ENCODE measurements at places on chromosomes 11 and 22.

DNA sequence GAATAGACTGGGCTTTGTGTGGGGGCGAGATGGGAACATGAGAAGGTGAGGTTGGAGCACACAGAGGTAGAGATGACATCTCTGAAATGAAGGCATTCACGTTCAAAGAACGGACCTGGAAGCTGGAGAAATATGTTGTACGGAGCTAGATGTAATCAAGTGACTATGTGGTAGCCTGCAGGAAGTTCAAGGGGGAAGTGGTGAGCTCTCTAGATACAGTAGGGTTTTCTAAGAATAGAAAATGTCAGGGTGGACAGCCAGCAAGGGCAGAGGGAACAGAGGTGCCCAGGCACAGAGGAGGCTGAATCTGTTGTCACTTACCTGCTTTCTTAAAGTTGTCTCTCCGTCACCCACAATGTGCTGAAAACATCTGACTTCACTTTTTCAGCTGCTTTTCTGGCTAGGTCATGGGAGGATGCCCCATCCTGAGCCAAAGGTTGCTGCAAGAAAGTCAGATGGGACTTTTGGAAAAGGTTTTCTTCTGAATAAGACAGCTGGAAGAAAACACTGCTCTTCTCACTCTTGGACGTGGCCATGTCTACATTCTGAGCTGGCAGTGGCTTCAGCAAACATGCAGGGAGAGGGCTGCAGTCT is 171.5 kb upstream of the B3GAT1 start:
- DNase-seq = no peak

DNA sequence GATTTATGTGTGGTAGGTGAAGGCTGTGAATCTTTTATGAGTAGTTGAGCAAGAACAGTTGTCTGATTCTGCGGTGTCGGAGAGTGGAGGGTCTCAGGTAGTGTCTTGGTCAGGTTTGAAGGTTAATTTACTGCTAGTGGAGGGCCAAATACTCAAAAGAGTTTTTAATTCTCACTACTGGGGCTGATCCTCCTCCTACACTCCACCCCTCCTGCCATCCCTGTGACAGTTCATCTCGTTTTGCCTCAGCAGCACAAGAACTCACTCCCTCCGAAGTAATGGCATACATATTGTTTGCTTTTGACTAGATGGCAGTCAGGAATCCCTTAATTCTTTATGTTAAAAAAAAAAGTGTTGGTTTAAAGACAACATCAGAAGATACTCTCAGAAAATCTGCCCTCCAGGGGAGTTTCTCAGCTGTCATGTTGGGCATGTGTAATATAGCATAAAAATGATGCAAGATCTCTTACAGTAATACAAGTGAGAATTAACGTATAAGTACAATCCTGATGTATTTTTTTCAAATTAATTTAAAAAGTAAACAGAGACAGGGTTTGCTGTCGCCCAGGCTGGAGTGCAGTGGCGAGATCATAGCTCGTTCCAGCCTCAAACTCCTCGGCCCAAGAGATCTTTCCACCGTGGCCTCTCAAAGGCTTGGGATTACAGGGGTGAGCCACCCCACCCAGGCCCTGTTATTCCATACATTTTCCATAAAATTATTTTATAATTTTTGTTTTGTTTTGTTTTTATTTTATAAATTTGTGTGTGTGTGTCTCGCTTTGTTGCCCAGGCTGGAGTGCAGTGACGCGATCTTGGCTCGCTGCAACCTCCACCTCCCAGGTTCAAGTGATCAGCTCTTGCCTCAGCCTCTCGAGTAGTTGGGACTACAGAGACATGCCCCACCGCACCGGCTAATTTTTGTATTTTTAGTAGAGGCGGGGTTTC is 1.3 kb downstream of the FAR1 start:
- no peak for DNase-seq

GRCh38 chr11:44445500-44446365 is 119.7 kb upstream of the CD82 start:
- no peak for DNase-seq

- no peak for DNase-seq
Observed at GRCh38 chr11:134733646-134734045, 321.6 kb upstream of the B3GAT1 start.

DNA sequence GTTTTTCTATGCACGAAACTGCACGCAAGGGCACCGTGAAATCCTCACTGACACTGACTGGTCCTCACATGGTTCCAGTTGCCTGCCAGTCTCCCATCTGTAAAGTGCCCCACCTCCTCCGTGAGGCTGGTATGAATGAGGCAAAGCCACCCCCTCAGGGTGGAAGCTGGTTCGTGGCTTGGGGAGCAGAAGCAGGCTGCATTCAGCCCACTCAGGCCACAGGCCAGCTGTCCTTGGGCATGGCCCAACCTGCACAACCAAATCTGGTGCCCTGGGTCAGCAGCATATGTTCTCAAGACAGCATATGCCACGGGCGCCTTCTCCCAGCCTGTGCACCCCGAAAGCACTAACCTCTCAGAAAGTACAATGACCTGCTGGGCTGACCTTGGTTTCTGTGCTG is 29.3 kb downstream of the SERPINH1 start:
- no peak for DNase-seq

DNA sequence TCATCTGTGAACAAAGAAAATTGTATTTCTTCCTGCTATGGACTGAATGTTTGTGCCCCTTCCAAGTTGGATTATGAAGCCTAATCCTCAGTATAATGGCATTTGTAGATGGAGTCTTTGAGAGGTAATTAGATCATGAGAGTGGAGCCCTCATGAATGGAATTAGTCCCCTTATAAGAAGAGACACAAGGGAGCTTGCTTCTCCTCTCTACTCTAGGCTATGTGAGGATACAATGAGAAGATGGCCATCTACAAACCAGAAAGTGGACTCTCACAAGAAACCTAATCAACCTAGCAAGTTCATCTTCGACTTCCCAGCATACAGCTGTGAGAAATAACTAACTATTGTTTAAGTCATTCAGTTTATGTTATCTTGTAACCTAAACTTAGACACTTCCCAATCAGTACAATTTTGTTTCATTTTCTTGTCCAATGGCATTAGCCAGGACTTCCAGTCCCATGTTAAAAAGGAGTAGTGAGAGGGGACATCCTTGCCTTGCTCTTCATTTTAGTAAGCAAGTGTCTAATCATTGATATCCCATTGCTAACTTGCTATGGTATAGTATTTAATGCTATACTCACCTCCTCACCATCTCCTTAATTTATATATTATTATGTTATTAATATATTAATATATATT is 45.7 kb downstream of the PDGFD start:
- no peak for DNase-seq

DNA sequence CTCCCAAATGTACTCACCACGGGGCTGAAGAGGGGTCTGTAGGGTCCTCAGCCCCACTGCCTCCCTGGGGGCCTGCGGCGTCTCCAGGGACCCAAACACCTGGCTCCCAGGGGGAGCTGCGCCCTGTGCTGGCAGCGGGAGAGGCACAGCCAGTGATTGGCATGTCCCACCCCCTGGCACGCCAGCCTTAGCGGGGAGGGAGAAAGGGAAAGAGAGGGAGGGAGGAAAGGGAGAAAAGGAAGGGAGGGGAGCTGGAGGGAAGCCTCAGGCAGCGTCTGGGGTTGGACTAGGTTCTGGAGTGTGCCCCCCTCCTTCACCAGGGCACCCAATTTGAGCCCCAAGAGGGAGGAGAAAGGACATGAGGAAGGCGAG is at the start of gene CHRM1:
TSS of gene CHRM1 (minus strand) at position 163 of the 372 bp plus-strand sequence. CDS start 10,263 bp downstream, outside the sequence.
- no peak for DNase-seq

DNA sequence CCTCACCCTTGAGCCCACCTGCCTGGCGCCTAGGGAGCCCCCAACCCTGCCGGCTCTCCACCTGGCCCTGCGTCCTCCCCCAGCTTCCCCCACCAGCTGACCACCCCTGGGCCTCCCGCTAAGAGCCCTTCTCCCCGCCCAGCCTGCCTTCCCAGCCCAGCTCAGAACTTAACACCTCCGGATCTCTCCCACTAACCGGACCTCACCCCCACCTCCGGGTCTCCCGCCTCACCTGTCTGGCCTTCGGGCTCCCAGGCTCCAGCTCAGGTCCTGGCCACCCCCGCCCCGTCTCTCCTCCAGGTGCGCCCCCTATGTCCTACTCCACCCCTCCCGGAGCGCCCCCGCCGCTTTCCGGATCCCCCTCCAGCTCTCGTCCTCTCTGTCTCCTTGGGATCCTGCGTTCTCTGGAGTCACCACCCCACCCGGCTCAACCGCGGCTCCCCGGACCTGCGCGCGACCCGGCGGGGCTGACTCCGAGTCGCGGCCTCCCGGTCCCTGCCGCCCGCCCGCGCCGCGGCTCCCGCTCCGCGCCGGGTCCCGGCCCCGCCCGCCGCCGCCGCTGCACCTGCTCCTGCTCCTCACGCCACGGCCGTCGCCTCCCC is at the start of gene KCNJ11:
TSS of gene KCNJ11 (minus strand) at position 51 of the 602 bp plus-strand sequence. CDS start 568 bp downstream, outside the sequence.
- DNase-seq = no peak

DNA sequence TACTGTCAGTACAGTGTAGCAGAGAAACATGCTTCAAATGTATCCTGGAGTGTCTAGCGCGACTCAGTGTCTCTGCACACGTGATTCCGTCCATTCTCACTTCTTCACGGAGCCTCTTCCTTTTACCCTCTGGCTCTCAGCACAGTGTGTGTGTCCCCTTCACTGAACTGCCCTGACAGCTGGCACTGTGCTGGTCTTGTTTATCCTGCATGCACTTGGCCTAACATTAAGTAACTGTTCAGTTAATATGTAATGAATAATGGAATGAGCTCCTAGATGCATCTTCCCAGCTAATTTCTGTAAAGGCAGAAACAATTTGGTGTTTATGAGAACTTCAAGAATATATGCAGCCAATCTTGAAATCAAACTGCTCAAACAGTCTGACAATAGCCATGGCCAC is 44.4 kb downstream of the KMT5B start:
- DNase-seq = no peak

DNA sequence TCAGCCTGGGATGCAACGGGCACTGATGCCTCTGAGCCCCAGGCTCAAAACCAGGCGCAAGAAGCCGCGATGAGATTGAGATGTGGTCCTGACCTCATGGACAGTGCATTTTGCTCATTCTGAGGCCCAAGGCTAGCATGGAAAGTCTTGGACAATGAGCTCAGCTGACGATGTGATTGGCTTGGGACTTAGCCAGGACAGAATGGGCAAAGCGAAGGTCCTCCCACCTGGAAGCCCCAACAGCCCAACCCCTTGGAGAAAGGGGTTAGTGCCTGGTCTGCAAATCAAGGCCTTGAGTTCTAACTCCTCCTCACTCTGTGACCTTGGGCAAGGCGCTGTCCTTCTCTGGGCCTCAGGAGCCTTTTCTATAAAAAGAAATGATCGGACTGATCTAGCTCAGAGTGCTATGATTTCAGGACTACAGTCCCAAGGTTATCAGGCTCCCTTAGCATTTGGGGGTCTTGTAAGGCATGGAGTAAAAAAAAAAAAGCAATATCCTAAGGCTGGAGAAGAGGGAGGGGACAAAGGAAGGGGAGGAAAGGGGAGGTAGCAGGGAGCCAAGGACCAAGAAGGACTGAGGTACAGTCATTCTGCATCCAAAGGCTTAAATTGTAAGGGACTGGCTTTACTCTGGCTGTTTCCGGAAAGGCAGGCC is 2.7 kb downstream of the SLC43A3 start:
- no peak for DNase-seq

DNA sequence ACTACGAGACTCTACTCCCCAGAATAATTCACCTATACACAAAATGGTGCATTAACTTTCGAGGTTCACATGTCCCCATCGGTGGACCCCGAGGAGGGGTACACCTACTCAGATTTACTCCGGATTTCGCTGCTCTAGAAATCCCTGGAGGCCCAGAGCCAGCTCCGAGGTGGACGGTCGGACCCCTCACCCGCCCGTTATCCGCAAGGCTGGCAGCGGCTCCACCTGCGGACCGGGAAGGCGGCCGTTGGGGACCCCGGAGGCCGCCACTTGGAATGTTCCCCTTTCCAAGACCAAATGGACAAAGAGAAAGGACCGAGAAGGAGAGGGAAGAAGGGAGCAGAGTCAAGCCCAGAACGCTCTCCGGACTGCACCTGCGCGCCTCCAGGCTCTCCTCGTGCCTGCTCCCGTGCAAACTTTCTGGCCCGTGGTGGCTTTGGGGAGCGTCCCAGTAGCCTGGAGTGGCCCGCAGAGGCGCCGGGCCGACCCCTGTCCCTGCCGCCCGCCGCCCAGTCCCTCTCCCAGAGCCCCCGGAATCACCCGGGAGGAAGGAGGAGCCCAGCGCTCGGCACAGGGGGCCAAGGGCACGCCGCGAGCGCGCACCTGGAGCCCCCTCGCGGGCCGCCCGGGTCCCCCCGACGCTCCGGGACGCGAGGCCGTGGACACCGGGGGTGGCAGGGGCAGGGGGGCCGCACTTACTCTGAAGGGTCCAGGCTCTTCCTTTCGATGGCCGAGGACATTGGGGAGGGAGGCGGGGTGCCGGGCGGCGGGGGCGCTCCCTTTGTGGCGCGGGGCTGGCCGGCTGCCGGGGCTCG is 23.0 kb downstream of the LMO2 start:
- no peak for DNase-seq

DNA sequence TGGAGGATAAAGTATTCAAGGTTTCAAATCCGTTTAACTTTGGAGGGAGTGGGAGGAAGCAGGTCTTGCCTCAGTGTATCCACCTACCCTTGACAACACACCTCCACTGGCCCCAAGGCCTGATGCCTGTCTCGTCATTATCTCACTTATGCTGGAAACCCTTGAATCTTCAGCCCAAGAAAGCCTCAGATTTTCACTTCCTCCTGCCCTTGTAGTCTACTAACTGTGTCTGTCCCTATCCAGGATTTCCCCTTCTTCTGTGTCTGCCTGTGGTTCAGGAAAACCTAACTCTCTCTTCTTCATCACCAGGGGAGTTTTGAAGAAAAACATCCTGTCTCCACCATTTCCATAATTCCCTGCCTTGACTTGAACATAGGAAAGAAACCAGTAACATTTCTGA is 56.1 kb downstream of the SYT9 start:
- peak; percentile 21 for DNase-seq

GRCh38 chr22:40022536-40023240 is 27.9 kb downstream of the FAM83F start:
- DNase-seq = no peak

- DNase-seq = no peak
Observed at GRCh38 chr11:73359930-73360742, 16.1 kb upstream of the RELT start.

- DNase-seq = no peak
Observed at GRCh38 chr11:83571302-83571701, 285.1 kb upstream of the CCDC90B start.

DNA sequence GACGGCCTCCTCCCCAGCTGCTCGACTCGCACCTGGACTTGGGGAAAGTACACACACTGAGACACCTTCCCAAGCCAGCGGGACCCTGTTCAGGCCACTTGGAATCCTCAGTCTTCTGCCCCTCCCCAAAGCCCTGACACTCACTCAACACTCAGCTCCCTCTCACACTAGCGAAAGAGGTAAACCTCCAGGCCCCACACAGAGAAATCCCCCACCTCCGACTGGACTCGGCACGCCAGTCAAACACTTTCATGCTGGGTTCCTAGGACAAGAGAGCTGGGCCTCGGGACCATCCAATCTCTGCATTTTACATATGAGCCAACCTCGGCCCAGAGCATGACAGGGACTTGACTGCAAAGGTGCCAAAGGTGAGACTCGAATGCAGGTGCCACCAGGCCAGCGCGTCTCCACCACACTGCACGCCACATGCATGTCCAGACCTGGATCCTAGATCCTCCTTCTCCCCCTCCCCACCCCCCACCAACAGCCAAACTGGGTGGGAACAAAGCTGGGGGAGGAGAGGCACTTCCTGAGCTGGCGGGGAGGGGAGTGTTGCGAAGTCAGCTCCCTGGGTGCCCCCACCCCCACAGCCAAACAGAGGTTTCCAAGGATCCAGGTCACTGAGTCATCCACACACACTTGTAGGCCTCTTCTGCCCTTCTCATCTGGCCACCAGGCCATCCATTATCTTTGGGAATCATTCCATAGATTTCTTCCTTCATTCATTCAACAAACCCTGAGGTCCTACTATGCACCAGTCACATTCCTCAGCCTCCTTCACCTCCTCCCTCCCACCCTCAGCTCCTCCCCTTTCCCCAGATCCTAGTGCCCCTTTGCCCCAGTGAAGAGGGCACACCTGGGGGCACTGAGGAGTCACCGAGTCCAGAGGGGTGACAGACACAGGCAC is 10.7 kb upstream of the CD5 start:
- DNase-seq = no peak

All from GM12878 (cell line).